GM10248 (cell line): ENCODE measurements at places on chromosomes 2 and 18.
A peak's percentile ranks its signal among the peaks of the same experiment; 100 is the strongest.

- no peak for DNase-seq
Measured at GRCh38 chr2:65263262-65263661, 35.6 kb downstream of the ACTR2 start.

GRCh38 chr2:226327830-226328229, 471.8 kb downstream of the IRS1 start:
- no peak for DNase-seq

DNA sequence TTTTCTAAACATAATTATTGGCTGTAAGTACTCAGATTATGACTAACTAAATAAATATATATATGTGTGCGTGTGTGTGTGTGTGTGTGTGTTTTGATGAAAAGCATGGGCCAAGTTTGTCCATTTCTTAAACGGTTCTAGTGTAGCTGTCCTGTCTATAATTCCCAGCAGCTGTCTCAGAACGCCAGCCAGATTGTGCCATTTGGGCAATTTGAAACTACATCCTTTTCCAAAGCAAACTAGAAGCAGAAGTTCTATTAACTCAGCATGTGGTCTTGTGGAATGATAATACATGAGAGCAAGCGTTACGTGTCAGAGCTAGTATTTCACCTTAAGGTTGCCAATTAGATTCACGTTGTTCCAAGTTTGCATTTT, 1.7 kb downstream of the ARHGAP28 start:
- no peak for DNase-seq

DNA sequence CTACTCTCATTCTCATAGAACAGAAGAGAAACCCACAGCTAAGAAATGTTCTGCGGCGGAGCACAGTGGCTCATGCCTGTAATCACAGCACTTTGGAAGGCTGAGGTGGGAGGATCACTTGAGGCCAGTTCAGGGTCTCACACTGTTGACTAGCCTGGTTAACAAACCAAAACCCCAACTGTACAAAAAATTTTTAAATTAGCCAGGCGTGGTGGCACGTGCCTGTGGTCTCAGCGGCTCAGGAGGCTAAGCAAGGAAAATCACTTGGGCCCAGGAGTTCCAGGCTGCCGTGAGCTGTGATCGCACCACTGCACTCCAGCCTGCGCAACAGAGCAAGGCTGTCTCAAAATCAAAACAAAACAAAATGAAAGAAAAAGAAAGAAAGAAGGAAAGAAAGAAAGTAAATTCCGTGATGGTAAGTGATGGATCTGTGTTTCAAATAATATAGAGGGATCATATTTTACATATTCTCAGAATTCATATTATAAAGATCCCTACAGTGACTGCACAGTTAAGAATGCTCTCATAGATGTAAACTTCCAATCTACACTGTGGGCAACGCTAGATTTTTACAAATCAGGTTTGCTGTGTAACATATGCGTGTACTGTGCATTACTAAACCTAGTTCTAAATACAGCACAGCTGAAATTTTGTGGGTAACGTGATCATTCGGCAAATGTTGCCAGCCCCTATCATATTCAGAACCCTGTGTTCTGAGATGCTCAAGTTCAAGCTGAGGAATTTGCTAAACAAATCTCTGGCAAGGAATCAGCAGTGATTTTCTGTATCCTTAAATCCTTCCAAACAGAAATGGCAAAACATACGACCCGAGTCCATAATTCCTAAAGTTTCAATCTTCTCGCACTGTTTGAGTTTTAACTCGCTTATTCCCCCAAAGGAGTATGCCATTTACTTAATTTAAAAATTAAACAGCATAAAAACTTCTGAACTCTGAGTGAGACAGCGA, 1.2 kb upstream of the RAB12 start:
- DNase-seq = no peak

DNA sequence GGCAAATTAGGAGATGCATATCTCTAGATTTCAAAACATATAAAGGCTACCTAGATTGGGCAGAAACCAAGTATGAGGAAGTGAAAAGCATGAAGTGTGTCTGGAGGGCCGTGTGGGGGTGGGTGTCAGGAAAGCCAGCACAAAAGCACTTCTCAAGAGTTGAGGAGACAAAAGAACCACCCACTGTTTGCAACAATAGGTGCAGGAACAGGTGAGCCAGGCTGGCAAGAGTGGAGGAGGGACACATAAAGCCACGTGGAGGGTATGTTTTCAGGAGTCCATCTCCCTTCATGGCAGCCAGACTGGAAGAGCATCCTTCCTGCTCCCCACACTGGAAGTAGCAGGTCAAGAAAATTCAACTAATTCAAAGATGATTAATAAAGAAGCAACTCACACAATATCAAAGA, 96.4 kb downstream of the CERS6 start:
- DNase-seq = peak; percentile 70

GRCh38 chr2:155310589-155310988, 612.1 kb downstream of the KCNJ3 start:
- no peak for DNase-seq

DNA sequence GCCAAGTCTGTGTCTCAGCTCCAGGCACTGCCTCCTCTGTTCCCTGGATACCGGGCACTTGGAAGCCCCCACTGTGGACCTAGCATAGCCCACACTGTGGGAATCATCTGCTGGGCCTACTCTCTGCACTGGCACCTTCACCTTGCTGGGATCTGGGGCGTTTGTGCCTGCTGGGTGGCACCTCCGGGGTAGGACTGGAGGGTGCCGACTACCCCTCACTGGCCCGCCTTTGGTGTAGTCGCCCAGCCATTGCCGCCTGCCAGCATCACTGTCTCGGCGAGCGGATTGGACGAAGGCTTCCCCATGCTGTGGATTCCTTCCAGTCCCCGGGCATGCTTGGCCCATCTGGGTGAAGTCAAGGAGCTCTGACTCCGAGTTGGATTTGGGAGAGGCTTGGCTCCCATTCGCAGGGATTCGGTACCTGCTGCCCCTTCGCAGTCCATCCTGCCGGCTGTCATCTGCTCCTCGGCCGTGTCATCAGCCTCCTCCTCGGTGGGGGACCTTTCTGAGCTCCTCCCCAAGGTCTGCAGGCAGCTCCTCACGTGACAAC, 180.6 kb upstream of the HDAC4 start:
- DNase-seq = no peak

GRCh38 chr2:151354807-151355206, 2.6 kb upstream of the TNFAIP6 start:
- DNase-seq = no peak

GRCh38 chr2:175698061-175698460, 304.0 kb downstream of the LNPK start:
- DNase-seq = no peak

DNA sequence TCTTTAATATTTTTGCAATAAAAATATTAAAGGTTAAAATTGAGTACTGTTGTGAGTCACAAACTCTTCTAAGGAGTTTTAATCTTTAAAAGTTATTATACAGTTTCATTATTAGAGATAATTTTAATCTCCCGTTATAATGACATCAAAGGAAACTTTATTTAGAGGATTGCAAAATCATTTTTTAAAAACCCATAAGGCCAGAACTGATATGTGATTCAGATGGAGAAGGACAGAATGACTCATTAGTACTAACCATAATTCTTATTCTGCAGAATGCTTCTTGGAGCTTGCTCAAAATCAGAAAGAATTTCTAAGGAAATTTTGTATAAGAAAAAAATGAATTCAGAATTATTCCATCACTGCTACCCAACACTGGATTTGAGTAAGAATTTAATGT, 12.5 kb upstream of the HNRNPLL start:
- no peak for DNase-seq

DNA sequence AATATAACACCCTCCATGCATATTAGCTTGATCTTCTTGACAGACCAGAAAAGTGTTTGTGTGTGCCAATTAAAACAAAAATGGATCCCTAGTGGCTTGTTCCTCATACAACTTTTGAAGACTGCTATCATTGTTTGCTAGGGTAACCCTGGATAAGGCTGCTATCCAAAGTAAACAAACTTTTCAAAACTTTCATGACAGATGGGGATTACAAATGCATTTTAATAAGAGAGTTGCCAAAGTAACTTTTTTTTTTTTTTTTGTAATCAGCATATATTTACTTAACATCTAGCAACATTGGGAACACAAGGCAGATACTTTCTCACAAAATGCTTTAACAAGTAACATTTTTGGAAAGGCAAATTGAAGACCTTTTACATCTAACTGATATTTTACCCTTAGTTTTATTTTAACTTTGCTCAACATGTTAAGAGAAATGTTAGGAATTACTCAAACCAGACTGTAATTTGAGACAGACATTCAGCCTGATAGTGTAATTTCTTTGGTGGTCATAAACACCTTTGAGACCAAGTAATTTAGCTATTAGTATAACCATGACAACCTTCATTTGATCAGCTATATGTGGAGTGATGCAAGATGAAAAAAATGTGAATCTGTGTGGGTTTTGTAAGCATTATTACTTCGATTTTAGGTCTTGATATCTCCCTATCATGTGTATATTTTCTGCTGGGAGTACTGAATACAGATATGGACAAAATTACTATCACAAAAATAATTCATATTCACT, 300.9 kb downstream of the ARHGAP15 start:
- DNase-seq = no peak

- no peak for DNase-seq
Measured at GRCh38 chr2:139165601-139166000, 385.4 kb upstream of the NXPH2 start.

- no peak for DNase-seq
Measured at GRCh38 chr2:120346667-120347358, 877 bp downstream of the INHBB start.

GRCh38 chr2:45862843-45863242, 211.4 kb downstream of the PRKCE start:
- no peak for DNase-seq

DNA sequence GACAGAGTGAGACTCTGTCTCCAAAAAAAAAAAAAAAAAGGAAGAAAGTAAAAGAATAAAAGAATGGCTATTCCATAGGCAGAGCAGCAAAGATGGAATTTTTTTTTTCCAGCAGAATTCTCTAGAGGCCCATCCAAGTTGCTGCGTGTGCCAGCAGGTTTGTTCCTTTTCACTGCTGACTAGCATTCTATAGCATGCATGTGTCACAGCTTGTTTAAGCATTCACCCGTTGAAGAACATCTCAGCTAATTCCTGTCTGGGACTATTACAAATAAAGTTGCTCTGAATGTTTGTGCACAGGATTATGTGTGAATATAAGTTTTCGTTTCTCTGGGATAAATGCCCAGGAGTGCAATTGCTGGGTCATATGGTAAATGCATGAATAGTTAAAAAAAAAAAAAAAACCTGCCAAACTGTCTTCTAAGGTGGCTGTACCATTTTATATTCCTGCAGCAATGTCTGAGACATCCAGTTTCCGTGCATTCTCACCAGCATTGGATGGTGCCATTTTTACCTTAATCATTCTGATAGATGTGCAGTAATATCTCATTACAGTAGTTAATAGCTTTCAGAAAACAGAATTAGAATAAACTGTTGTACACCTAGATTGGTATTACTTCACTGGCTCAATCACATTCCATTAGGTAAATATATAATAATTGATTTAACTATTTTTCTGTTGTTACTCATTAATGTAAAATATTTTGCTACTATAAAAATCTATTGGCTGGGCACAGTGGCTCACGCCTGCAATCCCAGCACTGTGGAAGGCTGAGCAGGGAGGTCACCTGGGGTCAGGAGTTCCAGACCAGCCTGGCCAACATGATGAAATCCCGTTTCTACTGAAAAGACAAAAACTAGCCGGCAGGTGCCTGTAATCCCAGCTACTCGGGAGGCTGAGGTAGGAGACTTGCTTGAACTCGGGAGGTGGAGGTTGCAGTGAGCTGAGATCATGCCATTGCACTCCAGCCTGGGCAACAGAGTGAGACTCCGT, 47.5 kb upstream of the ASAP2 start:
- no peak for DNase-seq

GRCh38 chr2:26455670-26456439, 22.1 kb downstream of the OTOF start:
- DNase-seq = no peak

- no peak for DNase-seq
Measured at GRCh38 chr2:105775809-105776559, 31.3 kb downstream of the NCK2 start.

DNA sequence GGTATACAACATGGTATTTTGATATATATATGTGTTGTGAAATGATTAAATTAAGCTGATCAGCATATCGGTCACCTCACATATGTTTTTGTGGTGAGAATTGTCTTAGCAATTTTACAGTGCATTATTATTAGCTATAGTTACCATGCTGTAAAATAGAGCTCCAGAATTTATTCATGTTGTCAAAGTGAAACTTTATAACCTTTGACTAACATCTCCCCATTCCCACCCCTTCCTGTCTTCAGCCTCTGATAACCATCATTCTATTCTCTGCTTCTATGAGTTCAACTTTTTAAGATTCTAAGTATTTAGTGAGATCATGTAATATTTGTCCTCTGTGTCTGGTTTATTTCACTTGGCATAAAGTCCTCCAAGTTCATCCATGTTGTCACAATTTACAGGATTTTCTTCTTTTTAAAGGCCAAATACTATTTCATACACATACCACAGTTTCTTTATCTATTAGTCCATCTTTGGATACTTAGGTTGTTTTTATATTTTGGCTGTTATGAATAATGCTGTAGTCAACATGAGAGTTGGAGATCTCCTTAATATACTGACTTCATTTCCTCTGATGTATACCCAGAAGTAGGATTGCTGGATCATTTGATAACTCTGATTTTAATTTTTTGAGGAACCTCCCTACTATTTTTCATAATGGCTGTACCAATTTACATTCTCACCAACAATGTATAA, 30.3 kb downstream of the NCOA1 start:
- DNase-seq = no peak

DNA sequence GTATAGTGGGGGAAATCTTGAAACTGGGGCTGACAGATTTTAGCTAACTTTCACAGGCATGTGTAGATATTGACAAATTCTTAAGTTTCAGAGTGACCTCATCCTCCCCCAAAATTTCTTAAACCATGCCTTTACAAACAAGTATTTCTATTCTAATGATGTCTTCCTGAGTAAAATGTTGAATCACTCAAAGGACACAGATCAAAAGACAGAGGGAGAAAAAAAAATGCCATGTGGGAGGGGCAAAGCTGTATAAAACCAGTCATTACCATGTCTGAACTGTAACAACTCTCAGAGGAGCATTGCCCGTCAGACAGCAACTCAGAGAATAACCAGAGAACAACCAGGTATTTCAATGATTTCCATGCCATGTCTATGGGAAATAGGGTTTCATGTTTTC, at the start of gene SERPINB2:
Gene SERPINB2, plus strand, starts transcription at position 282 of the 400 bp plus-strand sequence. CDS start 3,740 bp downstream, outside the sequence.
- DNase-seq = no peak

- peak; percentile 84 for DNase-seq
Measured at GRCh38 chr2:20225294-20226151, 593 bp upstream of the SDC1 start.

- no peak for DNase-seq
Measured at GRCh38 chr2:9010866-9011265, 7.4 kb upstream of the MBOAT2 start.

- no peak for DNase-seq
Measured at GRCh38 chr18:78424403-78425018, 555.1 kb upstream of the SALL3 start.

- no peak for DNase-seq
Measured at GRCh38 chr18:4233468-4233867, 221.6 kb downstream of the DLGAP1 start.

- no peak for DNase-seq
Measured at GRCh38 chr18:11052800-11053199, 96.6 kb downstream of the PIEZO2 start.

GRCh38 chr2:64179582-64180321, 35.5 kb upstream of the PELI1 start:
- DNase-seq = peak; percentile 65

GRCh38 chr2:85096616-85097015, 36.6 kb upstream of the TCF7L1 start:
- DNase-seq = no peak
